NCI-H1930 (cell line): ENCODE measurements at places on chromosomes 2 and 18.

DNA sequence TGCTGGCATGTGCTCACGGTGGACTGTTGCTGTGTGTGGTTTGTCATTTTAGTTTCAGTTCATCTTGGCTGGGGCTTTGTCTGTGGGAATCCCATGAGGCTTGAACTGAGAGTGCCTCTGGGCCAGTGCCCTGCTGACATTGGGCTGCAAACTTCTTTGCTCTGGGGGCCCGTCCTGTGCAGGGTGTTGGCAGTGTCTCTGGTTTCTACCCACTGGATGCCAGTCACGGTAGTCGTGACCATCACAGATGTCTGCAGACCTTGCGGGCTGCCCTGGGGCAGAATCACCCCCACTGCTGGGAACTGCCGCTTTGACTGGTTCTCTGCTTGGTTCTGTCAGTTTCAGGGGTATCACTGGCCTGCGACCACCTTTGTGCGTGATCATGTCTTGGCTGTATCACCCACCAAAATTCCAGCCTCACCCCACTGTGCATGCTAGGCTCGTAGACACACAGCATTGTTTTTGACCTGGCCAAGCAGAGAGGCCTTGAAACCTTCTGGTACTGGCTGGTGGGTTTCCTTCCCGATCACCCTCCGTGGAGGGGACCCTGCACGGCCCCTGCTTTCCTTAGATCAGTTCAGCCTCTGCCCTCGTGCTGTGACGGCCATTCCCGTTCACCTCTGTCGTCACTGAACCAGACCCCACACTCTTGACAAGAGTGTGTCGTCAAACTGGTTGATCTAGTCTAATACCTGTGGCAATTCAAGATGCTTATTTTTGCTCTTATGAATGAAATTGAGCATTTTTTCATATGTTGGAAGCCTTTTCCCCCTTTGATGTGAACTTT is 57.6 kb downstream of the KCNG2 start:
- no peak for DNase-seq

GRCh38 chr2:241088376-241088775 is 13.7 kb downstream of the MTERF4 start:
- DNase-seq: no peak

- no peak for DNase-seq
Observed at GRCh38 chr18:7809455-7809854, 242.3 kb downstream of the PTPRM start.

- DNase-seq: no peak
Observed at GRCh38 chr2:153404792-153405191, 73.8 kb downstream of the RPRM start.
